ENCODE measurements at places on chromosomes 4 and X. TPM values are rescaled to one million over a fixed set of nuclear protein-coding genes. Genes with fewer than 3 reads are reported as not detected.

The CT45A10 gene
- total RNA-seq: not detected

The AKAP14 gene
- 4.8 TPM for total RNA-seq

The AR gene
- 5.0 TPM for total RNA-seq

The PNCK gene
- total RNA-seq: not detected

The DCAF4L1 gene
- total RNA-seq: 0.53 TPM

The FAM9B gene
- total RNA-seq: 0.44 TPM

The OTC gene
- total RNA-seq: 0.71 TPM

DNA sequence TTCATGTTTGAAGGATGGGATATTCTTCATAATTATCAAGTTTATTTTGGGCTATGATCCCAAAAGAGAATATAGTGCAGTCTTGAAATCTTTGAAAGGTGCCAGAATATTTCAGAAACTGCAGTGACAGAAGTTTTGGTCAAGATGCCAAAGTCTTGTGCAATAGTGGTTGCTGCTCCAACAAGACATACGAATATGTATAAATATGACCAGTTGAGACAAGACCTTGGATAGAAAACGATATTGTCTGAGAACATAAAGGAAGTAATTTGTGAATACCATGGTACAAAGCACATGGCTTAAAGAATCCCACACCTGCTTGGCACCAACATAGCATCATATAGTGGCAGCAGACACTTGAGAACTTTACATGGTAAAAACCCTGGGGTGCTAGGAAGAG, 48.6 kb upstream of the AMELX start:
- DNase-seq: no peak
- no peak overlapping the region for H3K27ac ChIP-seq
- H3K27me3 ChIP-seq: no peaks in the 10 kb centered on the region
- no peak overlapping the region for H3K4me3 ChIP-seq

GRCh38 chr4:168854350-168854921, 155.6 kb downstream of the CBR4 start:
- peaks cover 5% of the 10 kb centered on the region for H3K36me3 ChIP-seq
- no peaks in the 10 kb centered on the region for H3K27me3 ChIP-seq
- peak overlapping the region; percentile 41 for H3K27ac ChIP-seq
- DNase-seq: no peak
- peaks cover 53% of the 10 kb centered on the region for H3K4me1 ChIP-seq
- H3K4me3 ChIP-seq: no peak overlapping the region

- H3K4me3 ChIP-seq: no peak overlapping the region
- no peak overlapping the region for H3K27ac ChIP-seq
- no peaks in the 10 kb centered on the region for H3K27me3 ChIP-seq
These were observed 232.2 kb upstream of the UGT8 start for GRCh38 chr4:114366368-114366767.

DNA sequence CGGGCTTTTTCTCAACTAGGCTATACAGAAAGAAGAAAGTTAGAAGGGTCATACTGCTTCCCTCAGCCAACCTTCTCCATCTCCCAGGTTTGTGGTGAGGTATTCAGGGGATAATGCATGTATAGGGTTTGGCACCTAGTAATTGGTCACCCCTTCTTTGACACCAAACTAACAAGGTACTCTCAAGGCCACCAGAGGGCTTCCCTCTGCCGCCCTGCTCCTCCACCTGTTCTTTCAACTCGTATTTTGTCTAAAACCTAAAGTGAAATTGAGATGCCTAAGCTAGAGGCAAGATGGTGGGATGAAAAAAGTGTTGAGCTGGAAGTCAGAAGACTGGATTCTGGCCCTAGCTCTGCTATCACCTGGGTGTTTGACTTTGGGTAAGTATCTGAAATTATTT, 22.0 kb downstream of the CT47C1 start:
- no peaks in the 10 kb centered on the region for H3K36me3 ChIP-seq
- no peaks in the 10 kb centered on the region for H3K4me1 ChIP-seq
- H3K27me3 ChIP-seq: no peaks in the 10 kb centered on the region
- H3K27ac ChIP-seq: no peak overlapping the region
- H3K4me3 ChIP-seq: no peak overlapping the region
- DNase-seq: no peak

- no peak overlapping the region for H3K27ac ChIP-seq
- no peak for DNase-seq
- H3K27me3 ChIP-seq: no peaks in the 10 kb centered on the region
- no peaks in the 10 kb centered on the region for H3K36me3 ChIP-seq
- no peak overlapping the region for H3K4me3 ChIP-seq
- H3K4me1 ChIP-seq: no peaks in the 10 kb centered on the region
These were observed 23.4 kb downstream of the PAK3 start for GRCh38 chrX:111119341-111119740.

GRCh38 chrX:52979993-52980392, 21.7 kb upstream of the FAM156A start:
- H3K4me1 ChIP-seq: no peaks in the 10 kb centered on the region
- H3K4me3 ChIP-seq: no peak overlapping the region
- no peak for DNase-seq
- H3K27ac ChIP-seq: no peak overlapping the region

DNA sequence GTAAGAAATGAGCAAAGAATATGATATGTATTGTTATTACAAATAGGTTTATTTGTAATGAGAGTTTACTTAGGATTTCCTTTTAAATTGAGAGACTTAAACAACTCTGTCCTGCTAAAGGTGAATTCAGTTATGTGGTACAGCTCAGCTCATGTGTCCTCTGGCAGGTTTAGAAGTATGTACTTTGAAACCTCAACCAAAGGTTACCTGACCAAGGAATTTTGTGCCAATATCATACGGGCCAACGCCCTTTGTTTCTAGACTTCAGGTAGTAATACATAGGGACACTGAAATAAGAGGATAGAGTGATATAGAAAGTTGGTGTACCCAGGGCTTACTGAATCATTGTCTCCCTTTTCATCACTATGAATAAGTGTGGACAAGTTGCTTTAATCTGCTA, 25.7 kb downstream of the SLAIN2 start:
- H3K27me3 ChIP-seq: no peaks in the 10 kb centered on the region
- no peaks in the 10 kb centered on the region for H3K36me3 ChIP-seq
- H3K27ac ChIP-seq: no peak overlapping the region
- H3K4me1 ChIP-seq: peaks cover 23% of the 10 kb centered on the region

- H3K4me3 ChIP-seq: peak overlapping the region; percentile 65
- DNase-seq: no peak
- peaks cover 17% of the 10 kb centered on the region for H3K4me1 ChIP-seq
- H3K27me3 ChIP-seq: no peaks in the 10 kb centered on the region
These were observed 828 bp downstream of the TSPYL2 start for GRCh38 chrX:53082773-53083616.

DNA sequence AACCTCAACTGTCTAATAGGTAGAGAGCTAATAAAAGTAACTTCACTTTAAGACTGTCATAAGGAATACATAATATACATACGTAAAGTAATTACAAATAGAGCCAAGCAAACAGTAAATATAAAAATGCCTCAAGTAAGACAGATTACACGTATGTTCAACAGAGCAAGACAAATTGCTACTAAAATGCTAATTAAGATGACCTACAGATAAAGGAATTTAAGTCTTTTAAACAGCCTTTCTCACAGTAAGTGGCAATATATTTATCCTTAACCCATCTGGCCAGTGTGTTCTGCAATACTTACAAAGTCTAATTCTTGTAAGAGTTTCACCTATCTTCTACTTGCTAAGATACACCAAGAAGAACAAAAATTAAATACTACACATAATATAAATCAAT, 12.7 kb downstream of the G3BP2 start:
- peaks cover 68% of the 10 kb centered on the region for H3K36me3 ChIP-seq
- H3K27me3 ChIP-seq: no peaks in the 10 kb centered on the region
- H3K27ac ChIP-seq: no peak overlapping the region
- H3K4me3 ChIP-seq: no peak overlapping the region
- no peak for DNase-seq
- peaks cover 4% of the 10 kb centered on the region for H3K4me1 ChIP-seq

- no peaks in the 10 kb centered on the region for H3K36me3 ChIP-seq
- H3K27me3 ChIP-seq: no peaks in the 10 kb centered on the region
- no peak for DNase-seq
- H3K4me3 ChIP-seq: no peak overlapping the region
- no peaks in the 10 kb centered on the region for H3K4me1 ChIP-seq
These were observed 280.7 kb upstream of the KLHL4 start for GRCh38 chrX:87236830-87237440.

DNA sequence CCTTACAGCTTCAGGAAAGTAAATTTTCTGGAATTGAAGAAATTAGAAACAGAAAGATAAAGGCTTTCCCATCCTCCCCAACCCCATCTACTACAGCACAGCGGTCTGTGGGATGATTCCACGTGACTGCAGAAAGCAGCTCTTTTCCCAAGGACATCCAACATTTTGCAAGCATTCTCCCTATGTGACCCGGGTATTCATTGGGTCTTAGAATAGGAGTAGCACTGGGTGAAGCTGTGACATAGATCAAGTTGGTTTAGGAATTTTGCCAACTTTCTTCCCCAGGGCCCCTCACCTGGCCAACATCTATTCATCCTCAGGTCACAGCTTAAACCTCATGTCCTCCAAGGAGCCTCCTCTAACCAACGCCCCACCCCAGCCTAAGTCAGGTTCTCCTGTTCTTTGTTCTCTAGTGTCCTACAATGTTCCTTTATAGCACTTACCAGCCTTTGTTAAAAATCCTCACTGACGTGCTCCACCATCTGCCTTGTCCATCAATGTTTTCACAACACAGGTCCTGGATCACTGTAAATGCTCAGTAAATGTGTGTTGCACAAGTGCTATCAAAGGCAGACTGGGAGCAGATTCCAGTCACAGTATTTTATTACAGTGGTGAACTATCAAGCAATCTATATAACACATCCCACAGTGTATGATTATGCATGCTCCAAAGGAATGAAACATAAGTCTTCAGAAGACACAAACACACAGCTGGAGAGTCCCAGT, 80.9 kb upstream of the MTM1 start:
- no peaks in the 10 kb centered on the region for H3K4me1 ChIP-seq
- no peak for DNase-seq
- H3K4me3 ChIP-seq: no peak overlapping the region
- no peaks in the 10 kb centered on the region for H3K36me3 ChIP-seq

- H3K27ac ChIP-seq: no peak overlapping the region
- peak; percentile 45 for DNase-seq
- H3K4me1 ChIP-seq: peaks cover 4% of the 10 kb centered on the region
- H3K4me3 ChIP-seq: peak overlapping the region; percentile 69
- no peaks in the 10 kb centered on the region for H3K27me3 ChIP-seq
These were observed 1.7 kb downstream of the PHF8 start for GRCh38 chrX:54042609-54043021.

DNA sequence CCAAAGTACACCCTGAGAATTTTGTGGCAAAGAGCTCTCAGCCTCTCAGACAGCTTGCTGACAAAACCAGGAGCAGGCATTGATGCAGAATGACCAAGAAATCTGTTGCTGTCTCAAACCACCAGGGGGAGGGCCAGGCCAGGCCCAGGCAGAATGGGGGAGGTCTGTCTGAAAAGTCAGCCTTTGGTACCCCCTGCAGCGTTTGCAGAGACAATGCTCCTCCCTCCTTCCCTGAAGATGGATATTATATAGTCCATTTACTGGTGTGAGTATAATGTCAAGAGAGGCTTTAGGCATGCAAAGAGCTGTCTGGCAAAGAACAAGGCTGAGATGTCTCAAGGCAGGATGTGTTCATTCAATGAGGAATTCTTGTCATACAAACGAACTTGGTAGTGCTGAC, 52.9 kb upstream of the TRPC5OS start:
- H3K27ac ChIP-seq: no peak overlapping the region
- H3K27me3 ChIP-seq: no peaks in the 10 kb centered on the region
- H3K4me1 ChIP-seq: no peaks in the 10 kb centered on the region
- no peaks in the 10 kb centered on the region for H3K36me3 ChIP-seq
- no peak for DNase-seq

- DNase-seq: peak; percentile 64
- H3K27me3 ChIP-seq: no peaks in the 10 kb centered on the region
- H3K27ac ChIP-seq: peak overlapping the region; percentile 89
- peak overlapping the region; percentile 50 for H3K4me3 ChIP-seq
These were observed 70.0 kb downstream of the MGST2 start for GRCh38 chr4:139735381-139736273.

DNA sequence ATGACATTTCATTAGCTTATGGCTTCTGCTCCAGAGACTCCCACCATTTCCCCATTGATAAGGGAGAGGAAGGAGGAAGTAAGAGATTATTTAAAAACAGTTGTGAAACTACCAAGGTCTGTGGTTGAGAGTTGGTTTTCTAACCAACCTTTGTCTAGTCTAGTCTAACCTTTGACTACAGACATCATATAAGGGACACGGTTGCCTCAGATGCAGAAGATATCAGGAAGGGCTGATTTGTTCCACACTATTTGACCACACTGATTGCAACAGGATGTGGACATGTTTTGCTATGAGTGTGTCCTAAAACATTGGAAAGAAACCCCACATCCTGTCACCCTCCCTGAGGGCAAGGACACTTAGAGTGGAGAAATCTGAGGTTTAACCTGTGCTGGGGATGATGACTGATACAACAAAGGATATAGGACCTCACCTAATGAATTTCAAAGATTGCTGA, 53.0 kb downstream of the COQ2 start:
- DNase-seq: no peak
- H3K27me3 ChIP-seq: no peaks in the 10 kb centered on the region
- peaks cover 12% of the 10 kb centered on the region for H3K4me1 ChIP-seq
- no peak overlapping the region for H3K4me3 ChIP-seq
- H3K27ac ChIP-seq: no peak overlapping the region

DNA sequence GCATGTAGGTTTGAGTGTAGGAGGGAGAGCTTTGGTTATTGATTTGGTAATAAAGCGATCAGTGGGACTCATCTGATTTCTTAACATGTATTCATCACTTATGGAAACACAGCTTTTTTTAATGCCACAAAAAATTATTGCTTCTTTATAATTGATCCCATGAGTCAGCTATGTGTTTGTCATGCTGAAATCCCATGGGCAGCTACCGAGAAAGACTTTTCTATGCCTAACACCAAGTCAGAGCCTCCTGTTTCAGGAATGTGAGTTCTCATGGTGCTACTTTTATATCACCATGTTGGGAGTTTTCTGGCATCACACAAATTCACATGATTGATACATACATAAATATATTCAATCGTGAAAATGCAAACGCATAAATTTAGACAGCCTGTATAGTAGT, 165.7 kb downstream of the RAPGEF2 start:
- H3K4me3 ChIP-seq: no peak overlapping the region
- H3K36me3 ChIP-seq: no peaks in the 10 kb centered on the region
- H3K4me1 ChIP-seq: peaks cover 37% of the 10 kb centered on the region
- H3K27me3 ChIP-seq: no peaks in the 10 kb centered on the region
- H3K27ac ChIP-seq: peak overlapping the region; percentile 37
- no peak for DNase-seq

GRCh38 chr4:25702848-25703247, 47.2 kb downstream of the SLC34A2 start:
- no peaks in the 10 kb centered on the region for H3K27me3 ChIP-seq
- H3K36me3 ChIP-seq: no peaks in the 10 kb centered on the region
- H3K4me1 ChIP-seq: no peaks in the 10 kb centered on the region
- no peak for DNase-seq

GRCh38 chr4:25823632-25824031, 39.2 kb downstream of the SEL1L3 start:
- H3K27ac ChIP-seq: no peak overlapping the region
- H3K4me3 ChIP-seq: no peak overlapping the region
- DNase-seq: no peak

- peaks cover 83% of the 10 kb centered on the region for H3K36me3 ChIP-seq
- DNase-seq: no peak
- no peak overlapping the region for H3K27ac ChIP-seq
- H3K4me3 ChIP-seq: no peak overlapping the region
- H3K4me1 ChIP-seq: peaks cover 25% of the 10 kb centered on the region
These were observed 13.4 kb downstream of the CTBP1 start for GRCh38 chr4:1235381-1236102.
